ENCODE measurements at places on chromosomes 2 and 18. TPM values are rescaled to one million over a fixed set of nuclear protein-coding genes. Genes with fewer than 3 reads are reported as not detected.
A peak's percentile ranks its signal among the peaks of the same experiment; 100 is the strongest.

DNA sequence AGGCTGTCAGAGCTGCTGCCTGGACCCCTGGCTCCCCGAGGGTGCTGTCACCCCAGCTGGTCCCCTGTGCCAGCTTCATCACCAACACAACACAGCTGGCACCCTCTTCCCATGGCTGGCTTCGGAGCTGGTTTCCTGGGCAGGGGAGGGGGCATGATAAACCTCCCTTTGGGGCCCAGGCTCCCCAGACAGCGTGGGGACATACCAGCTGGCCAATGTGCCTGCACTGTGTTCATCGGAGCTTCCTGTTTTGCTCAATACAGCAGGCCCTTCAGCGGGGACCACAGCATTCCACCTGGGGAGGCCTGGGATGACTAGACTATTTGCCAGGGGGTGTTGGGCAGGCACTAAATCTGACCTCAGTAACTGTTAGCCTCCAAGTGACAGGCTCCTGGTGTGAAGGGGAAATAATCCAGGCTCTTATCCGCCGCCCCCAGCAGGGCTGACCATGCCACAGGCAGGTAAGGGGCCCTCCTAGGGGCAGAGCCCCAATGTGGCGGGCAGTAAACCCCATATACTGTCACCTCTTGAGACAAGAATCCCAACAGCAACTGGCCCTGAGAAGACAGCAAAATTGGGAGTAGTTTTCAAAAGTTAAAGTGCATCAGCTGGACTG is 44.6 kb downstream of the EMX1 start:
- no peaks in the 10 kb centered on the region for H3K4me1 ChIP-seq
- no peak for DNase-seq
- no peaks in the 10 kb centered on the region for H3K36me3 ChIP-seq
- no peak overlapping the region for H3K4me3 ChIP-seq
- H3K27me3 ChIP-seq: no peaks in the 10 kb centered on the region
- no peak overlapping the region for H3K27ac ChIP-seq

GRCh38 chr2:28598484-28598883 is 102.6 kb downstream of the PLB1 start:
- peak overlapping the region; percentile 35 for H3K27ac ChIP-seq
- DNase-seq: no peak
- no peak overlapping the region for H3K4me3 ChIP-seq
- no peaks in the 10 kb centered on the region for H3K27me3 ChIP-seq
- no peaks in the 10 kb centered on the region for H3K36me3 ChIP-seq
- H3K4me1 ChIP-seq: peaks cover 29% of the 10 kb centered on the region

The SALL3 gene
- total RNA-seq: not detected

The NT5DC4 gene
- total RNA-seq: not detected

- no peak overlapping the region for H3K4me3 ChIP-seq
- no peak for DNase-seq
- no peak overlapping the region for H3K27ac ChIP-seq
- H3K36me3 ChIP-seq: no peaks in the 10 kb centered on the region
- no peaks in the 10 kb centered on the region for H3K4me1 ChIP-seq
- no peaks in the 10 kb centered on the region for H3K27me3 ChIP-seq
These were observed 72.5 kb downstream of the GCA start for GRCh38 chr2:162416446-162416845.

GRCh38 chr2:222504191-222504590 is 79.8 kb downstream of the SGPP2 start:
- DNase-seq: no peak
- H3K4me3 ChIP-seq: no peak overlapping the region
- no peak overlapping the region for H3K27ac ChIP-seq
- no peaks in the 10 kb centered on the region for H3K4me1 ChIP-seq
- H3K27me3 ChIP-seq: no peaks in the 10 kb centered on the region

- DNase-seq: no peak
- no peaks in the 10 kb centered on the region for H3K27me3 ChIP-seq
- no peak overlapping the region for H3K4me3 ChIP-seq
- H3K36me3 ChIP-seq: no peaks in the 10 kb centered on the region
- no peaks in the 10 kb centered on the region for H3K4me1 ChIP-seq
These were observed 110.3 kb downstream of the KCNF1 start for GRCh38 chr2:11022064-11022463.

DNA sequence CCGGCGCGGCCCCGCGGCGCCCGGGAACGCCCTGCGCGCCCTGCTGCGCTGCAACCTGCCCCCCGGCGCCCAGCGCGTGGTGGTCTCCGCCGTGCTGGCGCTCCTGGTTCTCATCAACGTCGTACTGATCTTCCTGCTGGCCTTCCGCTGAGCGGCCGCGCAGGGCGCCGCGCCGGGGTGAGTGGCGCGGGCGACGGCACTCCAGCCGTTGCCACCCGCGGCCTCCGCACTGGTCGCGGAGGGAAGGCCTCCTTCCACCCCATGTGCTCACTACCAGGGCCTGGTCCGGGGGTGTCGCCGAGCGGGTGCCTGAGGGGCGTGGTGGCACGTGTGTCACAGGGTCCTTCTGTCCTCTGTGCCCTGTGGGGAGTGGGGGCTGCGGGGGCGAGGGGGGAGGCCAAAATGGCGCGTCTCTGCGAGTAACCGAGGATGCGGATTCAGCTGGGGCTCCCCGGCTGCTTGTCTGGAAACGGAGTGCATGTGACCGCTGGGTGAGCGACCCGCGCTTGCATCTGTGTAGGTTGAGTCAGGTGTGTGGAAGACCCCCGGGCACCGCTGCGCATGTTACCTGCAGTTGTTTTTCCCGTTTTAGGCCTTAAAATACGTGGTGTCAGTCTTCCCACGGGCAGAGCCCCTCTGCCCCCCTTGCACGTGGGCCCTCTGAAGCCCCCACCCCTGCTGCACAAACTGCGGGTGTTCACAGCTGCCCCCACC is 58.0 kb downstream of the FAM168B start:
- DNase-seq: peak; percentile 55
- no peaks in the 10 kb centered on the region for H3K4me1 ChIP-seq
- peak overlapping the region; percentile 63 for H3K27ac ChIP-seq
- H3K4me3 ChIP-seq: peak overlapping the region; percentile 56
- no peaks in the 10 kb centered on the region for H3K36me3 ChIP-seq

The SAG gene
- not detected for total RNA-seq

The B4GALT6 gene
- total RNA-seq: 4.6 TPM

GRCh38 chr2:112310906-112311305 is 35.5 kb downstream of the ZC3H6 start:
- no peaks in the 10 kb centered on the region for H3K36me3 ChIP-seq
- no peak for DNase-seq
- no peaks in the 10 kb centered on the region for H3K27me3 ChIP-seq
- H3K4me3 ChIP-seq: no peak overlapping the region
- H3K27ac ChIP-seq: no peak overlapping the region

- no peaks in the 10 kb centered on the region for H3K27me3 ChIP-seq
- no peak for DNase-seq
- no peak overlapping the region for H3K27ac ChIP-seq
- H3K4me3 ChIP-seq: no peak overlapping the region
These were observed 439.1 kb downstream of the GRB14 start for GRCh38 chr2:164182116-164182627.

DNA sequence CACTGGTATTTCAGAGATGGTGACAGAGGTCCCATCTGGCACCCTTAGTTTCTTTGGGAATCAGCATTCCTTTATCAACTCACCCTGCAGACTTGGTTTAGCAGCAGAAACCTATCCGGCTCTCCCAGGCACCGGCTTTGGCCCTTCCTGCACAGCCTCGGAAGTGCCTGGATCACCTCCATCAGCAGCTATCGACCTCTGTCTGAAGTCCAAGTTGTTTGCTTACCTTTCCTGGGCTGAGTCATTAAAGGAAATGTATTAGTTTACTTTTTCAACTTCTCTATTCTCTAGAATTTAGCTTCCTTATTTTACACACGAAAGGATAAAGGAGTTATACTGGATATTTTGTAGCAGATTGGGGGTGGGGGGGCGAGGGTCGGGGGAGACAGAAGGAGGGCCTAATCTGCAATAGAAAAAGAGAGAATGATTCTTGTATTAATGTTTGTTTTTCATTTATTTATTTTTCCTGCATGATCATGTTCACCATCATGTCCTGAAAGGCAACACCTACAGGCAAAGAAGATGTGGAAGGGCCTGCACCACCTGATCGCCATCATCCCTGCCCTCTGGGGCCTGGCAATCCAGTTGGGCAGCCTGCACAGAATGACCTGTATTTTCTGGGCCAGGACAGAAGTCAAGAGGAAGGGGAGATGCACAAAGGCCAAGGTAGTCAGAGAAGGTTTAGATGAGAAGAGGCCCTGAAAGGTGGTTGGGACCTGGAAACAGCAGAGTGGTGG is 22.1 kb upstream of the MAT2A start:
- no peaks in the 10 kb centered on the region for H3K27me3 ChIP-seq
- no peak for DNase-seq
- no peak overlapping the region for H3K4me3 ChIP-seq
- H3K27ac ChIP-seq: no peak overlapping the region
- no peaks in the 10 kb centered on the region for H3K4me1 ChIP-seq

The CPLX4 gene
- not detected for total RNA-seq

- no peaks in the 10 kb centered on the region for H3K27me3 ChIP-seq
- no peak for DNase-seq
- H3K4me1 ChIP-seq: no peaks in the 10 kb centered on the region
- H3K27ac ChIP-seq: peak overlapping the region; percentile 99
- H3K36me3 ChIP-seq: no peaks in the 10 kb centered on the region
- H3K4me3 ChIP-seq: peak overlapping the region; percentile 61
These were observed 284 bp downstream of the TIMM21 start for GRCh38 chr18:74148543-74149070.

DNA sequence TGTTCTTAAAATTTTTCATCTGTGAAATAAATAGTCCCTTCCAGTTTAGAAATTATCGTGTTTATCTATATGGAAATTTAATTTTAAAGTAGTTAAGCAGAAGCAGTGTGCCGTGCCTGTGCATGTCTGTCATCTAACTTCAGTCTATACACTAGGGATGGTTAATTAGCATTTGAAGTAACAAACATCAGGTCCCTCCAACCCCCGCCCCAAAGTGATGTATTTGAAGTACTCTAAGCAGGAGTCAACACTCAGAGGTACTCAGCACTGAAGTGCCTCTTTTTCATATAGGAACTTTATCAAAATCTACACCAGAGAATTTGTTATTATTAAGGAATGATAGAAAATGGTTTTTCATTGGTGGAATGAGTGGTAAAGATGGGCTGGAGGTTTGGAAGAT is 33.0 kb downstream of the LANCL1 start:
- H3K4me1 ChIP-seq: peaks cover 2% of the 10 kb centered on the region
- H3K27me3 ChIP-seq: no peaks in the 10 kb centered on the region
- H3K4me3 ChIP-seq: no peak overlapping the region

The MFSD2B gene
- not detected for total RNA-seq

DNA sequence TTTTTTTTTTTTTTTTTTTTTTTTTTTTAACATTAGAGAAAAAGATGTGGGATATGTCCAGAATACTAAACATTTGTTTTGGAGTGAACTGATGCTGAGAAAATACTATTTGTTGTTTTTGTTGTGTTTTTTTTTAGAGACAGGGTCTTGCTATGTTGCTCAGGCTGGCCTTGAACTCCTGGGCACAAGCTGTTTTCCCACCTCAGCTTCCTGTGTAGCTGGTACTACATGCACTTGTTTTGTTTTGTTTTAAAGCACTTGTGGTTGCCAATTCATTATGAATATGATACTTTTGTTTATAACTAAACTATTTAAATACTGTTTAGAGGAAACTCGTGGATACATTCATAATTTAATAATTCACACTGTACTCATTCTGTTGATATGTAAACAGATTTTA is 33.4 kb upstream of the DYSF start:
- no peak overlapping the region for H3K27ac ChIP-seq
- H3K36me3 ChIP-seq: peaks cover 10% of the 10 kb centered on the region

The CYP27C1 gene
- total RNA-seq: 0.33 TPM

DNA sequence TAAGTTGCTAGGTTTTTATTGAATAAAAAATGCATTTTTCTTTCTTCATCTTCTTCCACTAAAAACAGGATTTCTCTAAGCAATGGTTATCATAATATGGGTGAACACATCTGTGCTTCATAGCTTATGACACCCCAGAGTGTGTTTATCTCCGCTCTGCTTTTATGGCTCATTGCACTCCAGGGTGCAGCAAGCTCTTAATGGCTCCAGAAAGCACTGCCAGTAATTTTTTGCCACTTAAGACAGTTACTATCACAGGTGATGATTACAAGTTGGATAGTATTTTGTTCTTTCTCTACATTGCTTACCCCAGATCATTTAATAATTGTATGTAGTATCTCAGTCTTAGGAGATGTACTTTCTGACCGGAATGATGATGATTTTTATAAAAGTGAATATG is 239.3 kb upstream of the CDH20 start:
- no peak overlapping the region for H3K4me3 ChIP-seq
- H3K36me3 ChIP-seq: no peaks in the 10 kb centered on the region

DNA sequence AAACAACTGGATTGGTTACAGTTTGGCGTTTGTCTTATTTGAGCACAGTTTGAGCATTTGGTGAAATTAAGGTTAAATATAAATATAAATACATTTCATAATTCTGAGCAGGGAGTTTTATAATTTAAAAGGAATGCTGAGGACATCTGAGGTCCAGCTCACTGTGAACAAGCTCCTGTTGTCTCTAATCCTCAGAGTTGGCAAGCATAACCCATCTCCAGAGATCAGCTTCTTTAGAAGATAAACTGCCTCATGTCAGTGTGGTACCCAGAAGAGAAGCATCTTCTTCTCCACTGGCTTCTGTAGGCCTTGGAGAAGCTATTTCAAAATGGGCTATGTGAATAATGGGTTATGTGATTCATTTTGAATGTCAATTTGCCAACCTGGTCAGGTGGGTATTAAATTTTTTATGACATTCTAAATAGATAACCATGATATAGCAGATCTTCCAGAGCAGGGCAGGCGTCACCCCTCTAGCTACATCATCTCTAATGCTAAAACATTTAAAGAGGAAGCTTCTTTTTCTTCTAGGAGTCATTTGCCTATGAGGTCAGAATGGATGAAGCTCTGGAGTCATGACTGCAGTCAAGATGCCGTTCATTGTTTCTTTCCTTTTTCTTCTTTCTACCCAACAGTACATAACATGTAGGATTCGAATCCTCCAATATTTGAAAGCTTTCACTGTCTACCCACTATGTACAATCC is 324.0 kb downstream of the RNF144A start:
- no peak overlapping the region for H3K27ac ChIP-seq
- H3K27me3 ChIP-seq: no peaks in the 10 kb centered on the region
- no peaks in the 10 kb centered on the region for H3K36me3 ChIP-seq
- H3K4me3 ChIP-seq: no peak overlapping the region
- H3K4me1 ChIP-seq: no peaks in the 10 kb centered on the region

DNA sequence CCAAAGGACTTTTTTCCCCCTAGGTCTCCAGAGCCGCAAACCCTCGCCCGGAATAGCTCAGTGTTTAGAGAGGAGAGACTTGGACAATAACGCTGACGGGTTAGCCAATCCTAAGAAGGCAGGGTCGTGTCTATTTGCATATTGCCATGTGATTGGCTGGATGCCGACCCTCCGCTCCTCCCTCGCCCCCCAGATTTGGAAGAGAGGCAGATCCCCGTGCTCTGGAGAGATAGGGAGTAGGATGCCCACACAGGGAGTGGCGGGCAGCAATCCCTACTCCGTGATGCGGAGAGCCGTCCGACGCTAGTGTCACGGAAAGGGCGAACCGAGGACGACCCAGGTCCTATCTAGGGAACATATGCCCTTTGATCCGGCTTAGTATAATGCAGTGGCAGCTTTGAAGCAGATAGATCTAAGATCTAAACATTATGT is 1.4 kb downstream of the WNT6 start:
- peak overlapping the region; percentile 32 for H3K27ac ChIP-seq
- peak overlapping the region; percentile 47 for H3K4me3 ChIP-seq

The KCTD1 gene
- total RNA-seq: 7.1 TPM

Measured in sigmoid colon (tissue), 7 donors.